ELF-1 (cell line): ENCODE measurements at places on chromosomes 6 and 20.
A peak's percentile ranks its signal among the peaks of the same experiment; 100 is the strongest.

GRCh38 chr6:96604420-96604819 lies 41.5 kb downstream of the FHL5 start:
- DNase-seq: no peak

DNA sequence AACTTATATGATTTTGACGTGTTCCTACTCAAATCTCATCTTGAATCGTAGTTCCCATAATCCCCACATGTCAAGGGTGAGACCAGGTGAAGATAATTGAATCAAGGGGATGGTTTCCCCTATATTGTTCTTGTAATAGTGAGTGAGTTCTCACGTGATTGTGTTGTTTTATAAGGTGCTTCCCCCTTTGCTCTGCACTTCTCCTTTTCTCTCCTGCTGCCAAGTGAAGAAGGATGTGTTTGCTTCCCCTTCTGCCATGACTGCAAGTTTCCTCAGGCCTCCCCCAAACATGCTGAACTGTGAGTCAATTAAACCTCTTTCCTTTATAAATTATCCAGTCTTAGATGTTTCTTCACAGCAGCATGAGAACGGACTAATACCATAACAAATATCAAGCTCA lies 83.2 kb downstream of the MANEA start:
- no peak for DNase-seq

DNA sequence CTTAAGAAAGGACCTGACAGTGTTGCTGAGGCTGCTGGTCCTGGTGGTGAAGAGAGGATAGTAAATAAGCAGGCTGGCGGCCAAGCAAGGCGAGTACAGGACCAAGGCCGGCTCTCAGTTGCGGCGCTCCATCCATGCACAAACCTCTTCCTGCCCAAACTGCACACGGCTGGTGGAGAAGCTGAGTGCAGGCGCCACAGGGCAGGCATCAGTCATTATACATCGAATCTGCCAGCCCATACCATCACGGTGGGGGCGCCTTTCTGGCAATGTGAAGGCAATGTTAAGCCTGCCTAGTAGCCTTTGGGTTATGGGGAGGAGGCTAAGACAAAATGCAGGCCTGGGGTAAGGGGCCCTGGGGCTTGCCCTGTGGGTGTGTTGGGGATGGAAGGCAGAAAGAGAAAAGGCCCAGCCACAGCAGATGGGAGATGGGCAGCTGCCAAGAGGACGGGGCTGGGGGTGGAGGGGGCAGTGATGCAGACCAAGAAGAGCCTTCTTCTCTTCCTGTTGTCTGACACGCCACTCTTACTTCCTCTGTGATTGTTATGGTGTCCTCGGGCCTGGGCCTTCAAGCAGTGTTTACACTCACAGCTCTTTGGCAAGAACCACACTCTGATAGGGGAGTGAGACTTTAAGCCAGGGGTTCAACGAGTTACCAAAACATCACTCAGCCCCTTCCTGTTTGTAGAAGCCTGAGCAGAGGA lies 20.3 kb upstream of the KCNK16 start:
- DNase-seq: no peak

GRCh38 chr6:158514176-158514575 lies 45.7 kb upstream of the TMEM181 start:
- no peak for DNase-seq

DNA sequence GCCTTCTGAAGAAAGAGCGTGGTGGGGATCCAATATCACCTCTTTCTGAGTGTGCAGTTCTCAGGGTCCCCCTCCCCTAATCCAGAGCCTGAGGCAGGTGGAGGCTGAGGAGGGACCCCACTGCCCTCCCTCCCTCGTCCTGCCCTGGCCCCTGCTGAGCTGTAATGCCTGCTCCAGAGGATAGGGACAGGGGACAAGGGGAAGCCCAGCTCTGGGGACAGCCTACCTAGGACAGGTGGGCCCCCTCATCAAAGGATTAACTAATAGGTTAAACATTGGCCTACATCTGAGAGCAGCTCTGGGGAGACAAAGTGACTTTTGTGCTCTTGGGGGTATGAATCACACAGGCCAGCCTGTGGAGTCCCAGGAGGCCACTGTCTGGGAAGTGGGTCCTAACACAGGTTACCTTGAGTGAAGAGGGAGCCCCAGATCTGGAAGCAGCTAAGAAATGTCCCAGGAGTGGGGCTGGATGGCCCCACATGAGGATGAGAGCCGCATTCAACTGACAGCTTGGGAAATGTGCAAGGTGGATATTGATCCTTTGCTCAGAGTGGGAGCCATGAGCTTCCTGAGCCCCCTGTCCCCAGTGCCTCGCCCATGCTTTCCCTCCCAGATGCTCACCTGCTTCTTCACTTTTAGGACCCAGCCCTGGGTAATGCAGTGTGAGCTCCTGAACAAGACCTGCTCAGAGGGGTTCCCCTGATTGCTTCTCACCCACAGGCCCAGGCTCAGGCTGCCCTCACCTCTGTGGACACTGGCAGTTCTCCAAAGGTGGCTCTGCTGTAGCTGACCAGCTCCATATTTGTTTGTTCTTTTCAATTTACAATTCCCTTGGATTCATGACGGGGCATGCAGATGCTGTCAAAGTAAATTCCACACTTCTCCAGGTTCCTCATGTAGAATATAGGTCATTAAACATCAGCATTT lies 17.8 kb upstream of the CST9L start:
- DNase-seq: no peak

- DNase-seq: no peak
These were observed 20.5 kb upstream of the CDKN1A start for GRCh38 chr6:36657942-36658544.

DNA sequence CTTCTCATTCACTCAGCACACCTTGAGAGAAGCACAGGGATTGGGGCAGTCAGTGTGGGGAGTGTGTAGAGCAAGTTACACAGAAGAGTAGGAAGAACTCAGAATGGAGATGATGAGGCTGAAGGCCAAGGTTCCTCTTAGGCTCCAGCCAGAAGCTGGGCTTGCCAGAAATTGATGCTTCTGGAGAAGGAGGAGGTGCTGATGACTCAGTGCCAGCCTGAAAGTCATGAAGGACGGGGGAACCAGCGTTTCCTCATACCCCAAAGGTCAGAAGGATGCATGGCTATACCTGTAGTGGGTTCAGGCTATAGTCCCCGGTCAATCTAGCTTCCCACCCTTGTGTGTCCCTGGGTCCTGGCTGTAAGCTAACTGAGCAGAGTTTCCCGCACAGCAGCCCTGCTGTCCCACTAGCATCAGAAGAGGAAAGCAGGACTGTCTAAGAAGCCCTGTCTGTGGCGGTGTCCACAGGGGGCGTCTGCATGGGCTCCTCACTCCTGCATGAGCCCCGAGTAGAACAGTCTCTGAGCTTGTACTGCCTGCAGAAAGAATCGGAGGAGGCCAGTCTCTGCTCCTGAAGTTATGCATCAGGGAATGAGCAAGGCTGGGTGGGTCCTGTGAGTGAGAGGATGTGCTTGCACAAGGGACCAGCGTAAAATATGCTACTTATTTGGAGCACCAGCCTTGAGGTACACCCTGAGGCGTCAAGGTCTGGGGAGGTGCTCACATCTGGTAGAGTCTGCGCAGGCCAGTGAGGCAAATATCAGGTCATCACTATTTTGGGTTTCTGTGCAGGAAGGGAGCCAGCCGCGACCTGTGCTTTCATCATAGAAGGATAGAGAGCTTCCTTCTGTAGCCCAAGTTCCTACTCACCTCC lies 148.5 kb downstream of the MRPL14 start:
- no peak for DNase-seq

DNA sequence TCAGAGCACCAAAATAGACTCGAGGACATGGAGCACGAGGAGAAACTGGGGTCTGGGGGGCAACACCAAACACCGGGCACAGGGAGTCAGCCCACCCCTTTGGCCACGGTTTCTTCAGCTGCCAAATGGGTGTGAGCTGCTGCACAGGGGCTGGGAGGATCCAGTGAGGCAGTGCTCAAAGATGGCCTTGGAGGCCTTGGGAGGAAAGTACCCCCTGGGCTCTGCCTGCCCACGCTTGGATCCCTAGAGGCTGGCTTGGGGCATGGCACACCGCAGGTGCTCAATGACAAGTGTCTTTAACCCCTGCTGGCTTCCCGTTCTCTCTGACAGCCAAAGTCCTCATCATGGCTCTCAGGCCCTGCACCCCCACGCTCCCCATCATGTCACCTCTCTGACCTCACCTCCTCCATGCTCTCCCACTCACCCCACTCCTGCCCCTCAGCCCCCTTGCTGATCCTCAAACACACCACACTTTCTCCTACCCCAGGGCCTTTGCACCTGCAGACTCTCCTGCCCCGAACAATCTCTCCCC lies 190.3 kb downstream of the ANKRD60 start:
- DNase-seq: no peak

GRCh38 chr20:64077876-64078551 lies 1.3 kb downstream of the RGS19 start:
- DNase-seq: no peak

GRCh38 chr6:147190556-147190955 lies 13.7 kb upstream of the STXBP5 start:
- DNase-seq: no peak

- DNase-seq: no peak
These were observed 105.4 kb downstream of the PDE10A start for GRCh38 chr6:165557674-165558073.

DNA sequence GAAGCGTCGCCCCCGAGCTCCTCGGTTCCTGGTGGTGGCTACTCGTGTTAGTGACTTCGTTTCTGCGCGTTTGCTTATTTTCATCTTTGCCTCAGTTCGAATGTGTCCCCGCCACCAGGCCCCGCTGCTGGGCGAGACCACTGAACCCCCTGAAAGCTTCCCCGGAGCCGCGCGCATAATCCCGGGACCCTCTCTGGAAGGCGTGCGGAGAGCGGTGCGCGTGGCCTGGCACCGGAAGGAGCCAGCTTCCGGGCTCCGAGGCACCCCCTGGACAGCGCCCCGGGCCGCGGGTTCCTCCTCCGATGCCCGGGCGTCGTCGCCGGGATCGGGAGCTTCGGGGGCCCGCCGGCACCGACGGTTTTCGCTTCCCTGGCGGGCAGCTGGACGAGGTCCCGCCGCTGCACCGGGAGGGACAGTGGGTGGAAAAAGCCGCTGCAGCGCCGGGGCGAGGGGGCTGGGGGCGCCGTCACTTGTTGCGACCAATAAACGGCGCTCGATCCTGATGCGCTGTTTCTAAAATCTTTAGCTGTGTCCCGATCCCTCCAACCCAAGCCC lies 643 bp upstream of the SLC35D3 start:
- peak; percentile 29 for DNase-seq

GRCh38 chr6:158854214-158855101 lies 35.3 kb upstream of the EZR start:
- peak; percentile 53 for DNase-seq

GRCh38 chr20:7090811-7091210 lies 323.3 kb downstream of the BMP2 start:
- DNase-seq: no peak

DNA sequence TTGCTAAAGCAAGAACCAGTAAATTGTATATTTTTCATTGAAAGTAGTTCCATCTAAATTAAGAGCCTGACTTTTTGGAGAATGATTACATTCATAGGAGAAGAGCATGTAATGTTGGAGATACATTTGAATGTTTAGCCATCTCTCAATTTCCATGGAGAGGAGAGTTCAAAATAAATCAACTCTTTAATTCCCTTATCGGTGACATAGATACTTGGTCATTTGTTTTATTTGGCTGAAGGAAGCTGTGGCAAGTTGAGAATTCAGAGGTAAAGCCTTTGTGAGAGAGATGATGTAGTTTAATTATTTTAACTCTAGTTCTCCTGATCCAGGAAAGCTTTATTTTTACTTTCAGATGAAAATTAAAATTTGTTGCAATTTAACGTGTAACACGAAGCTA lies 22.3 kb downstream of the QKI start:
- DNase-seq: no peak
